Pulmonary artery endothelial cell (primary cell): ENCODE measurements at places on chromosomes 13 and 19. TPM values are rescaled to one million over a fixed set of nuclear protein-coding genes. Genes with fewer than 3 reads are reported as not detected.

IRS2 gene
- total RNA-seq = 0.46 and 1.0 TPM in 2 replicates

ZNF530 gene
- total RNA-seq = 5.0 and 5.7 TPM in 2 replicates

FBXO27 gene
- total RNA-seq = 1.5 and 2.2 TPM in 2 replicates

DNA sequence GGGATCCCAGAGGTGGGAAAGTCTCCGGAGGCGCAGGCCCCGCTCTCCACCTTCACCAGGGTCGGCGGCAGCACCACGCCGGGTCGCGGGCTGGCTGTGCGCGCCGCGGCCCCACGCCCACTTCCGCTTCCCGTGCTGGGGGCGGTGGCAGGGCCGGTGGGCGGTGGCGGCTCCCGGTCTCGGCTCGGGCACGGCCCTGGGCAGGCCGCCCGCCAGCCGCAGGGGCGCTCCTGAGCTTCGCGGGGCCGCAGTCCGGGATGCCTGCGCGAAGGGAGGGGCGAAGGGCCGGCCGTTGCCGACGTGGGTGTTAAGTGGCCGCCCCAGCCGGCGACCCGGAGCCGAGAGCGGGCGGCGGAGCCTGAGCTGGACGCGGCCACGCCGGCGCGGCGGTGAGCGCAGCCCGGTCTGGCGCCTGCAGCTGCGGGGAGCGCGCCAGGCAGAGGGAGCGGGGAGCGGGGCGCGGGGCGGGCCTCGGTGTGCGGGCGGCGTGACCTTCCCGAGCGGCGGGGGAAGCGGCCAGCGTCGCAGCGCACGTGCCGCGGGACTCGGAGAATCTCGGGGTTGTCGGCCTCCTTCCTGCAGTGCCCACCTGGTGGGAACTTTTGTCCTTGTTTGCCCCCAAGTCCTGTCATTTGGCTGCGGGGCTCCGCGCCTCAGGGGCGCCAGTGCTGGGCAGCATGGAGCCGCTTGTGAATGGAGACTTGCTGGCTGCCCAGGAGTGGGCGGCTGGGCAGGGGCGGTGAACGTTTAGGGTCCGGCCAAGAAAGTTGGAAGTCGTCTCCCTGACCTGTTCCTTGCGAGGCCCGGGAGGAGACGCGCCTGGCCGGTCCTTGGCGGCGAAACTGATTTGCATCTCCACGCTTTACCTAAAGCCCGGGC lies at the start of gene SLC25A15:
Gene SLC25A15, plus strand, starts transcription at position 337 of the 879 bp plus-strand sequence. CDS start 3,616 bp downstream, outside the sequence.
- DNase-seq = peak; percentile 60

DNA sequence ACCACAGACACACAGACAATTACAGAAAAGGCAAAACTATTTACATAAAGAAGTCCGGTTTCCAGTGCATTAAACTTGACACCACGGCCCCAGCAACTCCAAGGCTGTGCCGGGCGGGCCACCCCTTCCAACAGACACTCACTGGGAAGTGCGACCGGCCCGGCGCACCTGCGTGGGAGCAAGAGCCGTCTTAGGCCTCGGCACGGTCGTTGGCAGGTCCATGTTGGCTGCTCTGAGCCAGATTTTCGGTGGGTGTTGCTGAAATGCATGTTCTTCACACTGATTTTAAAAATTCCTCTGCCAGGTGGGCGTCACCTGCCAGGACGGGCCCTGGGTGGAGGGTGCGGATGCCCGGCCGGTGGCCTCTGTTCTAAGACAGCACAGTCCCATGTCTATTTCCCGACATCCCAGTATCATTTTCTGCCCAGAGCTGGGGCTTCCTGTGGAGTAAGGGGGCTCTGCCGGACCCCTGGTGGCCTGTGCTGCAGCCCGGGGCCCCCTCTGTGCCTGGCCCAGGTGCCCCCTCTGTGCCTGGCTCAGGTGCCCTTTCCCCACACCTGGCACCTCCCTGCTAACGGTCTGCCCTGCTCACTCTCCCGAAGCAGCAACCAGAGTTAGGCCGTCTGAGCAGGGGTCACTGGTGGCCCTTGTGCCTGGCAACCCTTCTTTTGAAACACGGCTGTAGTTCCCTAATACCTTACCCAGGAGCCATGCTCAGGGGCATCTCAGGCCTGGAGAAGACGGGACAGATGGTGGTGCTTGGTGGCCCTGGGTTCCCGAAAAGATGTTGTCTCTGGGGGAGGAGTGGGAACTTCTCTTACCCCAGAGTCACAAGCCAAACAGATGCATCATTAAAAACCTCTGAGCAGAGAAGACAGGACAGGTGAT lies 9.2 kb downstream of the TMEM255B start:
- DNase-seq = no peak

GRCh38 chr19:10088949-10089554 lies 2.9 kb downstream of the SHFL start:
- DNase-seq = no peak

- no peak for DNase-seq
Observed at GRCh38 chr13:112516218-112516617, 71.7 kb downstream of the TUBGCP3 start.

GRCh38 chr19:46862974-46863632 lies 2.3 kb downstream of the ARHGAP35 start:
- no peak for DNase-seq

DNA sequence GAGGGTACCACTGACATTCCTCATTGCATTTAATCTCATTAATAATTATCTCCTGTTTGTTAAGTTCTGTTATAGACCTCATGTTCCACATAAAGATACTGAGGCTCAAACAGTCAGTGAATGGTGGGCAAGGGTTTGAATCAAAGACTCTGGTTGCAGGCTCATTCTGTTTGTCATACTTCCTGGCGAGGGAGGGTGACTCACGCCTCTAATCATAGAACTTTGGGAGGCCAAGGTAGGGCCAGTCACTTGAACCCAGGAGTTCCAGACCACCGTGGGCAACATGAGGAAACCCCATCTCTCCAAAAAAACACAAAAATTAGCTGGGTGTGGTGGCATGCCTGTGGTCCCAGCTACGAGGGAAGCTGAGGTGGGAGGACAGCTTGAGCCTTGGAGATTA lies 220.7 kb upstream of the MIR17HG start:
- no peak for DNase-seq

DNA sequence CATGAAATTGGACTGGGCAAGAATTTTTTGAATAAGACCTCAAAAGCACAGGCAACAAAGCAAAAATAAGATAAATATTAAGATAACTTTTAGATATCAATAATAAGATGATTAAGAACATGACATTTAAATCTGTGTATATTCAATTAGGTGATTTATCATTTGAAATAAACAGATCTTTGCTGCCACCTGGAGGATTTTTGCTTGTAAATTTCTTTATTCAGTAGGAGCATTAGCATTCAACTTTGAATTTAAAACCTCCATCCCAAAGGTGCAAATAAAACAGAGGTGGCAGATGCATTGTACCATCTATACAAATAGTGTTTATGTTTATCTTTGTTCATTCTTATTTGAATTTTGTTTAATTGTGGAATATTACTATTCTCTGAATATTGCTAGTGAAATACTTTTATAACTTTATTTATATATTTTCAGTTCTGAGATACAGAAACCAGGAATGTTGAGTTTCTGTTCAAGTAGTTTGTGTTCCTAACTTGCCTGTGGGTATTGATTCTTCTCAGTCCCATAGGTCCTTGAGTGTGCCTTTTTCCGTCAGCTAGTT lies 20.9 kb downstream of the COG6 start:
- peak; percentile 7 for DNase-seq

GRCh38 chr13:40017662-40018262 lies 362.3 kb downstream of the COG6 start:
- no peak for DNase-seq

DNA sequence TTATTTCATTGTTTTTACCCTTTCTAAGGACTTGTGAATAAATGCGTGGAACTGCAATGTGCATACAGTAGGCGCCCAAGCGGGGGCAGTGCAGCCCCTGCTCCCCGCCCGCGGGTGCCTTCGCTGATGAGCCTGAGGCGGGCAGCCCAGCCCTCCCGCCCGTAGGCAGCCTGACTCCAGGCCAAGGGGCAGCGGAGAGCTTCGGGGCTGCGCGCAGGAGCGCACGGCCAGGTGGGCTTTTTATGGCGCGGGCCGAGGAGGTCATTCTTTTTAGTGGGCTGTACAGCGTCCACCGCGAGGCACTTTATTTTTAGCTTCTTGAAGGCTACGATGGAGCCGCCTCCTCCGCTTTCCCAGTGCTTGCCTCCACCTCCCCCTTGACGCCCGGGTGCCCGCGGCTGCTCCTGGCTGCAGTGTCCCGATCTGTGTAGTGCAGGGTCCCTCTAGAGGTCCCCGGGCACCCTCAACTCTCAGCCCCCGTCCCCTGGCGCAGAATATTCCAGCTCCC lies 60.5 kb downstream of the CCNE1 start:
- DNase-seq = no peak

DNA sequence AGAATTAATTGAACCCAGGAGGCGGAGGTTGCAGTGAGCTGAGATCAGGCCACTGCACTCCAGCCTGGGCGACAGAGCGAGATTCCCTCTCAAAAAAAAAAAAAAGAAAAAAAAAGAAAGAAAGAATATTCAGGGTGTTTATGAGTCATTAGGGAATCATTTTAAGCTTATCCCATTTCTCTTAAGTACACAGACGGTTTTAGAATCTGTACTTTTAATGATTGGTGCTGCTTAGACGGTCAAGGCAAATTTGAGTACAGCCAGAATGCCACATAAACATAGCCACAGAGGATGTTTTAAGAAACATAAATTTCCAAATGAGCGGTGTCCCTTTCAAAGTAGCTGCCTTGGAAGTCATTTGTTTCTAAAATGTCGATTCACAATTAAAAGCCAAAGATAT lies 2.6 kb downstream of the SPRYD7 start:
- DNase-seq = no peak
